ENCODE measurements at places on chromosomes 13 and 19.

- DNase-seq, result no peak
Measured at GRCh38 chr13:73110814-73111213, 52.0 kb downstream of the KLF5 start.

DNA sequence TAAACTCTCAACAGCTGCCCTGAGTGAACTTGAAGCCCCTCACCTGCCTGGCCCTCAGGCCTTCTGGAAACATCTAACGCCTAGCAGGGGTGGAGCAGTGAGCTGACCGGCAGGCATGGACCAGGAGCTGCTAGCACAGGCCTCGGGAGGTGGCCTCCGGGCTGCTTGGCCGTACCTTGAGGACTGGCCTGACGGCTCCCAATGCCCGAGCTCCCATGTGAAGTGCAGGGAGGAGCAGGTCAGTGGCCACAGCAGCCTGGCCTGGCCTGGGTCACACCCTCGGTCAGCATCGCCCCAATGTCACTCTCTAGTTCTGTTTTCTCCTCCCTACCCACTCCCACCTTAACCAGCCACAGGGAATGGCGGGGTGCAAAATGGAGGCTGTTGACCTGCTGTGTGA, 19.0 kb downstream of the TSHZ3 start:
- no peak for DNase-seq

DNA sequence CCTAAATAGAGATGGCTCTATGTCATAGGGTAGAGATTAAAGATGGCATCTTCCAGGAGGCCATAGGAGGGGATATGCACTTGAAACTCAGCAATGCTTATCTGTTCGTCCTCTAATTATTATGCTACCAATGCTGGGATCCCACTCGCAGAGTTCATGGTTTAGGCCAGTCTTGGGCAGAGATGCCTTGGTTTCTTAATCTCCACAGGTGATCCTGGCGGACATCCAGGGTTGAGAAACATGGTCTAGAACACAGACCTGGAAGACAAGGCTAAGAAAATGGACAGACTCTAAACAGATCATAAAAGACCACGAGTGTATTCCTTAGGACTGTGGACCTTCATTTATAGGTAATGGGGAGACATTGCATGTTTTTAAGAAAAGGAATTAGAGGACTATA, 70.0 kb upstream of the IRS2 start:
- no peak for DNase-seq

DNA sequence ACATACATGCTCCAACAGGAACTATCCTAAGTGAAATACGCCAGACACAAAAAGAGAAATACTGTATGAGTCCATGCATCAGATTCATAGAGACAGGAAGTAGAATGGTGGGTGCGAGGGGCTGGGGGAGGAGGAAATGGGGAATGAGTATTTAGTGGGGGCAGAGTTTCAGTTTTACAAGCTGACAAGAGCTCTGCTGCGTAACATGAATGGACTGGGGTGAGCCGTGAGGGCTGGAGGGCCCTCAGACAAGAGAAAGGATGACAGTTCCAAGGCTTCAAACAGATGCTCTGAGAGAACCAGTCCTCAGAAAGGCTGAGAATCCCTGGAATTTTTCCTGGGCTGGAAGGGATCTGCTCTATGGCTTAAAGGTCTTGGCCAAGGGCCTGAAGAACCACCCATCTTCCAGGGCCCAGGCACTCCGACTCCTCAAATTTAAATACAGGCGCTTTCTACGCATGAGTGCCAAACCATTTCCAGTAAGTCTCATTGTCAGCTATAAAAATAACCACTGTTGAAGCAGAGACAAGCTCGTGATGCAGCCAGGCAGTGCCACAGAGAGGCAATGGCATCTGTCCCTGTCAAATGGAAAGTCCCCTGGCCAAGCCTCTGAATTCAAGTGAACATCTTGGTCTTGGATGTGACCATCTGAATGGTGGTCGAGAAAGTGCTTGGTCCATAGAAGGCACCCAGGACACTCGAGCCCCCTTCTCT, 17.5 kb downstream of the KLF2 start:
- DNase-seq, result peak; percentile 45

DNA sequence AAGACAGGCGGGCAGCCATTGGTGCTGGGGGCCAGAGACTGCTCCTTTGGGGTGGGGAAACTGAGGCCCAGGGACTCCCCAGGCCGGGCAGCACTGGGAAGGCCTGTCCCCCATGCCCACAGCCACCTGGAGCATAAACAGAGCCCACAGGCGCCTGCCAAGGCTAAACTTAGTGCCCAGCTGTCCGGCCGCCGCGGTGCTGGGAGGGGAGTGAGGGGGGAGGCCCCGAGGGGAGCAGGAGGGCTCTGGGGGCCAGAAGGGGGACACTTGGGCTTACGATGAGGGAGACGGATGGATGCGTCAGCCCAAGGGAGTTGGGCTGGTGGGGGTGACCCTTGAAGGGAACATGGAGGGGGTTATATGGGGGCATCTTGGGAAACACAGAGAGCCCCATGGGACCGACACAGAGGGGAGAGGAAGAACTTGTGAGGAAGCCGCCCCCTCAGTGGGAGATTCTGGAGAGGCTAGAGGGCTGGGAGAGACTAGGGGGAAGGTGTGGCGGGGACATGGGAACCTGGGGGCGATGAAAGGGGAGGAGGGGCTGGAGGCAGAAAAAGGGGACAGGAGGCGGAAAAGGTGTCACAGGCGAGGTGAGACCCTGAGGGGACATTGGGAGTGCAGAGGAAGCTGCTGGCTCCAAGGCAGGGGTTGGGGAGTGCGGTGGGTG, 2.2 kb downstream of the CERS1 start:
- no peak for DNase-seq

DNA sequence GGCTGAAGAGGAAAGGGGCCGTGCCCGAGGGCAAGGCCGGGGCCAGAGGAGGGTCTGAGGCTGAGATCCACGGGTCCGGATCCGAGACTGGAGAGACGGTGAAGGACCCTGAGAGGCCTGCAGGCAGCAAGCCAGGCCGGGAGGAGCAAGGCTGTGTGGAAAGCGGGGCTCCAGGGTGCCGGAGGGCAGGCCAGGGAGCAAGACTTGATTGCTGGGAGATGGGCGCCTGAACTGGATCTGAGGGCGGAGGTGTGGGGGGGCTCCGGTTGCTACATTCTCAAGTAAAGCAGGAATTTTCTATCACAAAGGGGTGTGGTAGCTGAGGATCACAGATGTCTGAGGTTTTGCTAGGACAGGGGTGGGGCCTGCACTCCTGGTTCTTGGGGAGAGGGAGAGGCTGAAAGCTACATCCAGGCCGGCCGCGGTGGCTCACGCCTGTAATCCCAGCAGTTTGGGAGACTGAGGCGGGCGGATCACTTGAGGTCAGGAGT, 3.8 kb downstream of the MAMSTR start:
- peak; percentile 45 for DNase-seq

DNA sequence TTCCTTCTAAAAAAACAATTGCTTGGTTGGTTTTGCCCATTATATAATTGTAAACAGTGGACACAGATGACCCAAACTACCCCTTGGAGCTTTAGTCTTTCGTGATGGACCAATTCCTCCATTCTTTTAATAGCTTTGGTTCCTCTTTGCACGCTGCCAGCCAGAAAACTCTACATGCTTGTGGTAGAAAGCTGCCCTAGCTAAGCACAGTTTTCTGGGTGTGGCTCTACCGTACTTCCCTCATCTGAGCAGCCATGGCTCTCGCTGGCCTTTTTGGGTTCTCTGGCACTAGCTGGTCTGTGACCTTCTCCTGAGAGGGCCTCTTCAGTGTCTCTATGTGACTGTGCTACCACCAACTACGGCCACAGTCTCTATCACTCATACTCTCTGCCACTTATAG, 29.9 kb upstream of the CEBPA start:
- DNase-seq, result no peak

- DNase-seq, result peak; percentile 31
Measured at GRCh38 chr13:49443357-49443703, 534 bp downstream of the CAB39L start.

GRCh38 chr13:98668155-98668554, 84.3 kb downstream of the SLC15A1 start:
- no peak for DNase-seq

GRCh38 chr13:101451641-101452040, 834 bp upstream of the ITGBL1 start:
- no peak for DNase-seq

GRCh38 chr19:44903216-44903601, 2.4 kb upstream of the APOE start:
- DNase-seq, result no peak

DNA sequence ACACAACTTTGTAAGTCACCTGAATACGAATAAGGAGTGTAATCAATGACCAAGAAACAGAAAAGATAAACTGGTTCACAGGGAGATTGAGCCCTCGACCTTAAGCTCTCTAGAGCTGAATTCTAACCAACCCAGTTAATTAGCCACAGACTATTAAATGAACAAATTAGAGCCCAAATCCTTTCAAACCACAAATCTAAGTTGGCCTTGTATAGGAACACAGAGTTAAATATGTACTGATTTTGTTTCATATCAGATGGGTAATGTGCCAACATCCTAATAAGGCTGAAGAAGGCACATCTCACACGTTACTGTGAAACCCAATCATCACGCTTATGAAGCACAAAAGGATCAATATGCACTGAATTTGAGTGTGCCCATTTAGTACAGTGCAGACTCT, 156.1 kb downstream of the LHFPL6 start:
- no peak for DNase-seq

DNA sequence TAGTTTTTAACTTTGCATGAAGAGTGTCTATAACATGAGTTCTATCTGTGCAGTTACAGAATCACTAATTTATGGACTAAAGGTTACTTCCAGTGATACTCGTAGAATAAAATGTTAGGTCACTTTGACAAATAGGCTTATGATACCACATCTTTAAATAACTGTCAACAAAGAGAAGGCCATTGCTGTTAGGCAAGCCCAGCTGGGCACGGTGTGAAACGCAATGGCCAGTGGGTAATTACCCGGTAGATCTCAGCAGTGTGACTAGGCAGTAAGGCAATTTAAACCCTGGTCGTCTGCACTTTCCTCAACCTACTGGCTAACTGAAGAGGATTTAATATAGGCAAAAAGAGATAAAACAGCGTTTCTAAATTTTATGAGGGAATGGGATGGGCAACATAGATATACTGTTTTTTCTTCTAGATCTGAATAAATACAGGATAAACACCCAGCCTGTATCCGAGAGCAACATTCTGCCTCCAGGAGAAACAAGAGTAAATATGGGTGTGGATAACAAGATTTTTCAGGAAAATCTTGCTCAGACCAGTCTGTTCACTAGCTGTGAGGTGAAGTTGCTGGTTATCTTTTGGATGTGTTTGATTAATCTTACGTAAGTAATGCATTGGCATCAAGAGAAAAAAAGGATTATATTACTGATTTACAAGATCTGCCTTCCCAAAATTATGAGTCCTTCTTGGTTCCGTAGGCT, 631.3 kb downstream of the EFNB2 start:
- DNase-seq, result no peak

- DNase-seq, result no peak
Measured at GRCh38 chr13:93318534-93319254, 92.1 kb downstream of the GPC6 start.

- peak; percentile 55 for DNase-seq
Measured at GRCh38 chr19:46529622-46530451, 34.2 kb upstream of the PNMA8B start.

Measured in fibroblast of skin of abdomen (primary cell).